Activated CD4-positive, CD25-positive, alpha-beta regulatory T cell treated with anti-CD3 and anti-CD28 coated beads, Interleukin-2, amount 50 U/mL, for 24 hours (primary cell): ENCODE measurements at places on chromosomes 13 and 19.
A peak's percentile ranks its signal among the peaks of the same experiment; 100 is the strongest.

DNA sequence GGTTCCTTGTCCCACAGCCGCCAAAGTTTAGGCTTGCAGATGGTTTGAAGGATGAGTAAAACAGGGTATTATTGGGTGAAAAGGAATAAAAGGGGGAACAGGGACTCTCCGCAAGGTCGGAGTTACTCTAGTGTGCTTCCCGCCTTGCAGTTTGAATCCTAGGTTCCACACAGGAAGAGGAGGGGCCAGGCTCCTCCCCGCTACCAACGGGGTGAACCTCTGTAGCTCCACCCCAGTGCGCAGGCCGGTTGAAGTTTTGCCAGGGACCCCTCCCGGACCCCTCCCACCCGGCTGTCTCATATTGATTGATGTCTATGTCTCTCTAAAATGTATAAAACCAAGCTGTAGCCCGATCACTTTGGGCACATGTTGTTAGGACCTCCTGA, 11.6 kb upstream of the GTF2F2 start:
- no peak for ATAC-seq

GRCh38 chr19:38697197-38697596, 47.1 kb downstream of the CAPN12 start:
- no peak for ATAC-seq

DNA sequence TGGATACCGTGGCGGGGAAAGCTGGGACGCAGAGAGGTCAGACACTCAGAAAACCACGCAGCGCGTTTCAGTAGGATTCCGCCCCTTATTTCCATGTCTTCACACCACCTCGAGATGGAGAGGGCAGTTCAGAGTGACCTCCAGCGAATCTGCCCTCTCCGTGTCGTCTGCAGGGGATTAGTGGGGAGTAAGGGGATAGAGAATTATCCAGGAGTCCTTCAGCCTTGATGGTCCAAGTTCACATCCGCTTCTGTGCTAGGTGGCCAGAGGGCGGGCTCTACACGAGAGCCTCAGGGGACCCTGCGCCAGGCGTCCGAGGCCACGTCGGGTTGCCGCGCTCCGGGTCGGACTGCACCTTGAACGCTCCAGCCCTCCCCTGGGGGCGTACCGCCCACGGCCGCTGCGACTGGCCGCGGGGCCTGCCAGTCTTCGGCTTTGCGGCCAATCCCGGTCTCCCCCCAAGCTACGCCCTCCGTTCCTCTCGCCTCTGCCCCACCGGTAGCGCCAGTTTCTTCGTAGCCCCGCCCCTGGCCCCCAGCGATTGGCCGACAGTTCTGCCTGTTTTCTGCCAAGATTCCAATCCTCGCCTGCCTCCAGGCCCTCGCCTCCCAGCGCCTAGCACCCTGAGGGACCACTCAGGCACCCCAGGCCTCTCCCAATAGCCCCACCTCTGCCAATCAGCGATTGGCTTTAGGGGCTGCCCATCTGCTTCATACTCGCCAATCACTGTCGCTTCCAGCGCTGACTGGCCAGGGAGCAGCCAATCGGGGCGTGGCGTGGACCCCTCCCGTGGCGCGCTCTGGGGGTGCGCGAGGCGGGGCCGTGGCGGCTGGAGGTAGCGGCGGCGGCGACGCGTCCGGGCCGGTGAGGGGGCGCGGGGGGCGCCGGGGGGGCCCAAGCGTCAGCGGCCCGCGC, at the start of gene SLC25A42:
SLC25A42 (plus strand) TSS at position 812 of the 915 bp plus-strand sequence. CDS start 32,131 bp downstream, outside the sequence.
- ATAC-seq = peak; percentile 97

DNA sequence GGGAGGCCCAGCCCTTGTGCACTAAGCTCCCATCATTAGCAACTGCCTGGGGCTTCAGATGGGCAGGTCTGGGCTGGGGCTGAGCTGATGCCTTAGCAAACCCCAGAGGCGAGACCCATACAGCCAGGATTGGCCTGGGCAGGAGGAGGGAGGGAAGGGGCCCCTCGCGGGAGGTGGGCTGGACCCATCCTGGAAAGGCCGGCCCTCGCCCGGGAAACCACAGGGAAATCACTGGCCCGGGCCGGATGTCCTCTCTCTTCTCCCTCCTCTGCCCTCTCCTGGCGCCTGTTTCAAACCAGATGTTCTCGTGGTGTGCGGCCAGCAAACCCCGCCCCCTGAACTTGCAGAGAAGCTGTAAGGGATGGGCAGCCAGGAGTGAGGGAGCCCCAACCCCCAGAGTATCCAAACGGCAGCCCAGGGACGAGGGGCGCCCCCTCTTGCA, 43.1 kb downstream of the TMEM255B start:
- ATAC-seq = no peak
